Testis (tissue), 5 donors: ENCODE measurements at places on chromosomes 3 and 15. TPM values are rescaled to one million over a fixed set of nuclear protein-coding genes. Genes with fewer than 3 reads are reported as not detected.
A peak's percentile ranks its signal among the peaks of the same experiment; 100 is the strongest.

The SKOR1 gene
- polyA plus RNA-seq: 1.3 TPM

DNA sequence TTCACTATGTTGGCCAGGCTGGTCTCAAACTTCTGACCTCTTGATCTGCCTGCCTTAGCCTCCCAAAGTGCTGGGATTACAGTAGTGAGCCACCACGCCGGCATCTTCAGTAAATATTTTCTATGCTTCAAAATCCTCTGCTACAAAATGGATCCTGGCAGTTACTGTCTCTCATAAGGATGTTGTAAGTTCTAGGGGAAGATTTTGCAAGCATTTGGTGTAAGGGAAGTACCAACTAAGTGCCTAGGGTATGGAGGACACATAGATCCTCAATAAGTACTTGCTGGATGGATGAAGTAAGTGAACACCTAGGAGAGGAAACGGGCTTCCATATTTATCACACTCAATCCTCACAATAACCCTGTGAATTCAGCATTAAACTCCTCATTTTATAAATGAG lies 6.6 kb downstream of the TM4SF4 start:
- DNase-seq: no peak

The ECE2 gene
- polyA plus RNA-seq: 1.1 TPM

GRCh38 chr3:63824309-63824708 lies 5.2 kb downstream of the C3orf49 start:
- DNase-seq: no peak

DNA sequence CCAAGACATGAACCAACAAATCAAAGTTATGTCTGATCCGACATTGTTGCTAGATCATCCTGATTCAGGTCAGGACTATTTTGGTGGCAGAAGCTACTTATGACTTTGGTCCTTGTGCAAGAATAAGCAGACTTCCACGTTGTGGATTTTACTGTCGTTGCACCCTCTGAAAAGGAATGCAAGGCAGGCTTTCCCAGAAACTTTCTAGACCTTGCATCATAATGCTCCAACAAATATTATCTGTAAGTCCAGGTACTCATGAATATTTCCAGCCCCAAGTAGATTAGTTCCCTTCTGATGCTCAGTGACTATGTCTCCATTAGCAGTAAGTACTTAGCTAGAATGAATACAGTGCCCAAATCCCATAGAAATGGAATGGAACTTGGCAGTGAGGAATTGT lies 203.3 kb upstream of the LRRFIP2 start:
- DNase-seq: no peak

The ARGFX gene
- polyA plus RNA-seq: not detected

DNA sequence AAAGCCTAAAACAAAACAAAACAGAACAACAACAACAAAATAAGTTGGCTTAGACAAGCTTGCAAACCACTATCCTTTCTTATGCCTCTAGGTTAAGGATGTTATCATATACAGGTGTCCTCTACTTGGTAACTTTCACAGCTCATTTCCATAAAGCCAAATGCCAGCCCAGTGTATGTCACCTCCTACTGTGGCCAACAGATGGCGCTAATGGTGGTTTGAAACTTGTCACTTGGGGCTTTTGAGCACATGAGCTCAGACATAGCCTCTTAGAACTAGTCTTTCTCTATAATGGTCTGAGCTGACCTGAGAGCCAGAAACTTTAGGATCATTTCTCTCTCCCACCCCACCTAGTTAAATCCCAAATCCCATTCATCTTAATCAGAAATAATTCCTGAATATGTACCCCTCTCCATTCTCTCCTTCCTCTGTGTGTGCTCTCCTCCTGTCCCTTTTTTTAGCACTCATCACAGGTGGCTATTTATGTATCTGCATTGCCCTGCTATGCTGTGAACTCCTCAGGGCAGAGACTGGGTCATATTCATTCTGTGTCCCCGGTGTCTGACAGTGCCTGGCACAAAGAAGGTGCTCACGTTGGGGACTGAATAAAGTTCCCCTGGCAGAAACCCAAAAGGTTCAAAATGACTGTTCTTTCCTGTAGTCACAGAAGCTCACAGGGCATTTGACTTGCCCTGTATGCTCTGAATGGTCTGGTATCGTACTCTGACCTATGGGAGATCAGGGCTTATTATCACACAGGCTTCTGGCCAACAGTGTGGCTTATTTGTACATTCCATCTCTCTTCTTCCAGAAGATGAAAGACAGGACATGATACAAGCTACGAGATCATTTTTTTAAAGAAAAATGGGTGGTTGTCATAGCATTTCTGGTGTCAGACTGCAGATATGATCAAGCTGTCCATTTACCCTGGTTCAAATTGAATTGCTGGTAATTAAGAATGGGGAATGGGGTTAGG lies 319.3 kb upstream of the AZI2 start:
- peak; percentile 77 for DNase-seq

DNA sequence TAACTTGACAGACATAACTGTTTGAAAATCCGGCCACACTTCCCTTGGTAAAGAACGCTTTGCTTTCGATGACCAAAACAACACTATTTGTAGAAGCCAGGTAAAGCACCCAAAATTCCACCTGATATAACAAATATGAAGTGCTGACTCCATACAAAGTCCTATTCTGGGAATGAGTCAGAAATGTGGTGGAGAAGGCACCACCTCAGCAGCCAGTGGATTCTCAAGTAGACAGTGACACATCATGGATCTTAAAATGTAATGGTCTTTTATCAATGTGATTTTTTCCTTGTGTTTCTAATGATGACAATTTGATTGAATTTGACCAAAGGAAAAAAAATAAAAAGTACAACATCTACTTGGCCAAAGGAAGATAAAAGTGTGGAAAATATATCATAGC lies 135.0 kb upstream of the WNT5A start:
- no peak for DNase-seq

DNA sequence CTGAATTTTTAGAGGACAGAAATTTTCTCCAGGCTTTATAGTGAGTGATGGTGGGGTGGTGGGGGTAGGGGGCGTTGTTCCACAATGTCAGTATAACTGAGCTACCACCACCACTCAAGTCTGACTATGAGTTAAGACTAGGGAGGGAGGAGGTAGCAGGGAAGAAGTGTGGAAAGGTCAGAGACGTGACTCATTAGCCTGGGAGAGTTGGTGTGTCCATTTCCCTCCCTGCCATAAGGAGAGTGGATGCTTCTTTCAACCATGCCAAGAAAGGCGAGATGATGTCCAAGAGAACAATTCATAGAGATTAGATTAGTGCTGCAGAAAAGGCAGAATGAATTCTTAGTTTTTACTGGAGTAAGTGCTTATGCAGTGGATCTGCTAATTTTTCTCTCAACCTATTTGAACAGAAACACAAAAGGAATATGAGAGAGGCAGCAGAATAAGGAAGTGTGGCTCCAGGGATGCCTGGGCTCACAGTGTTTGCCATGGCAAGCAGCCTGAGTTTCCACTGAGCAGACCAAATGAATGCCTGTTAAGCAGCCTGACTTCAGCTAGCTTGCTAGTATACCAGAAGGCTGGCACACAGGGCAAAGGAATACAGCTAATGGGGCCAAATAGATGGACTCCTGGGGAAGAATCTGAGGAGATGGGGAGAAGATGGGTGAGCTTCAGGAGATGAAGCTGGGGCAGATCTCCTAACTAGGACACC lies 708.9 kb downstream of the NTRK3 start:
- no peak for DNase-seq

- DNase-seq: no peak
Measured at GRCh38 chr3:123804676-123805075, 79.5 kb downstream of the MYLK start.

GRCh38 chr3:143668924-143669790 lies 179.1 kb downstream of the SLC9A9 start:
- DNase-seq: no peak

- peak; percentile 34 for DNase-seq
Measured at GRCh38 chr3:8657804-8658305, 13.3 kb upstream of the SSUH2 start.

- no peak for DNase-seq
Measured at GRCh38 chr15:36550650-36551049, 28.8 kb upstream of the CDIN1 start.

The DUOXA2 gene
- 0.36 TPM for polyA plus RNA-seq

The CHRM5 gene
- polyA plus RNA-seq: 1.3 TPM

DNA sequence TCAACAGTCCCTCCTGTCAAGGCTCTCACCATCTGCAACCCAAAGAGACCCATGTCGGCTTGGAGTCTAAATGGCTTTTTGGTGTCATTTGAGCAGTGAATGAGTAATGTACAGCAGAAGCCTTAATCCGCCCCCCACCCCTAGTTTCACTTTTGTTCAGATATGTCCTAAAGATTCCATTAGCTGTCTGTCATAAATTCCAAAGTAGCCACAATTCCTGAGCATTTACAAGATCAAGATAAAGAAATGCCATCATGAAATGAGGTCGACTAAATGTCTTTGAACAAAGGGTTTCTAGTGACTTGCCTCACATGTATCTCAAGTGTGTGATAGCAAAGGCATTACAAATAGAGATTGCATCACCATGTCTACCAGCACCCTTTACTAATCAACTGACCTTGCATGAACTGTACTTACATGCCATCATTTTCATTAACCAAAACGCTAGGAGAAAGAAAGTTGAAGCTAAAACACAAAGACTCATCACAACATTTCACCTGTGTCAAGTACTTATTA lies 123.8 kb upstream of the PHLDB2 start:
- no peak for DNase-seq

The ZMYND10 gene
- 763 TPM for polyA plus RNA-seq

The CASR gene
- polyA plus RNA-seq: 0.30 TPM

DNA sequence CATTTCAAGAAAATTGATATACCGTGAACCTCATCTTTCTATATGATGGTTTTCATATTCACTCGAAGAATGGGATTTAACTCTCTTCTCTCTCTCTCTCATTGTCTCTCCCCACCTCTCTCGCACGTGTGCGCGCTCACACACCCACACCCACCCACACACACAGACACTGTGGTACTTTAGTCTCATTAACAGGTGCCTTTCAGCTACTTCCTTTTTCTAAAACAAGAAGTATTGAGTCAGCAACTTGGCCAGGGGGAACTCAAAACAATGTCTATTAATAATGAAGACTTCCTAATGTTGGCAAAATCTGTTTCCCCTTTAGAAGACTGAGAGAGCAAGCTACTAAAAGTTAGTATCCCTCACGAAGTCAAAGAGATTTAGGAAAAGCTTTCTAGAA lies 150.7 kb downstream of the TMCO5A start:
- DNase-seq: no peak

DNA sequence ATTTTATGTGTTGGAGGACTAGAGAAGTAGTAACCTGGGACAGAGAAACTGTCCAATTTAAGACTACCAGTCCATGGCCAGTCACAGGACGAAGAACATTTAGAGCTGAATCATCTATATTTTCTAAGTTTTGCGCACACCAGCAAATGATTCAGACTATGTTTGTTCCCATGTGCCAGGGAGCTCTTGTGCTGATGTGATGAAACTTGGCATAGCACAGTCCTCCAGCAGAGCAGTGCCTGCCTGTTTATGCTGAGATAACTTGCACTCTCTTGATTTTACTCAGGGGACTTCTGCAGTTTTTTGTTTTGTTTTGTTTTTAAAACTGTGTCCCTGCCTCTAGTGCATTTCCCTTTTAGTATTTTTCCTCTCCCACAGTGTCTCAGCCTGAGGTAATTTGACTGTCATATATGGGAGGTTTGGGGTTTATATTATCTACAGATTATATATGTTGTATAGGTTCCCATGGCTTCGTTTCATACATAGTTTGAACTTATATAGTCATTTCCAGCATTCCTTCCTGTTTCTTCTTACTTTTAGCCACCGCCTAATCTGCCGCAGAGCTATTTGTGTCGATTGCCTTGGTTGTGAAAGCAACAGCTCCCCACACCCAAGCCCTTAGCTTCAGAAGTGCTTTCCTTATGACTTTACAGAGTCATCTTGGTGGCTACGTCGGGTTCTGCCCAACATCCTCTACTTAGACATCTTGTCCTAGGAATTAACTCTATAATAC lies 45.5 kb downstream of the PPM1L start:
- DNase-seq: peak; percentile 54

- DNase-seq: no peak
Measured at GRCh38 chr3:125059488-125060245, 3.9 kb upstream of the HEG1 start.

- DNase-seq: no peak
Measured at GRCh38 chr15:64836023-64836536, 5.6 kb upstream of the PLEKHO2 start.

- no peak for DNase-seq
Measured at GRCh38 chr3:43000387-43000786, 21.3 kb downstream of the GASK1A start.

DNA sequence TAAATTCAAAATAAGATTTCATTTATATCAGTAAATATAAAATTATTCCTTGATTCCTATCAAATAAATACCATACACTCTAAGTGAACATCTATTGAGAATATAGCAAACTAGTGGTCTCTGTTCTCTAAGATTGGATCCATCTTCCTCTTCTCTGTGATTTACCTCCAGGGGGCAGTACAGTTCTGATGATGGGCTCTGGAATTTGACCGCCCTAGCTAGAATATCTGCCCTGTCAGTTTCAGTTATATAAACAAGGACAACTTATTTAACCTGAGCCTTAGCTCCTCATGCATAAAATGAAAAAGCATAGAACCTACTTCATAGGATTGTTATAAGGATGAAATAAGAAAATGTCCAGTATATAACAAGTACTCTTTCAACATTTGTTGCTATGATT lies 171.1 kb upstream of the CCDC54 start:
- DNase-seq: no peak

- no peak for DNase-seq
Measured at GRCh38 chr3:179898024-179898423, 138.7 kb downstream of the PEX5L start.

DNA sequence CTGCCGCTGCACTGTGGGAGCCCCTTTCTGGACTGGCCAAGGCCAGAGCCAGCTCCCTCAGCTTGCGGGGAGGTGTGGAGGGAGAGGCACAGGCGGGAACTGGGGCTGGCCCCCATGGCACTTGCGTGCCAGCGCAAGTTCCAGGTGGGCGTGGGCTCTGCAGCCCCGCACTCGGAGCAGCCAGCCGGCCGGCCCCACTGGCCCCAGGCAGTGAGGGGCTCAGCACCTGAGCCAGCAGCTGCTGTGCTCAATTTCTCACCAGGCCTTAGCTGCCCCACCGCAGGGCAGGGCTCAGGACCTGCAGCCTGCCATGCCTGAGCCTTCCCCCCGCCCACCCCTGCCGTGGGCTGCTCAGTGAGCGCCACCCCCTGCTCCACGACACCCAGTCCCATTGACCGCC lies 4.6 kb upstream of the GPR156 start:
- no peak for DNase-seq

The WNT7A gene
- polyA plus RNA-seq: 3.3 TPM

The GNAT1 gene
- 2.3 TPM for polyA plus RNA-seq

The CNTN4 gene
- polyA plus RNA-seq: 37.7 TPM

DNA sequence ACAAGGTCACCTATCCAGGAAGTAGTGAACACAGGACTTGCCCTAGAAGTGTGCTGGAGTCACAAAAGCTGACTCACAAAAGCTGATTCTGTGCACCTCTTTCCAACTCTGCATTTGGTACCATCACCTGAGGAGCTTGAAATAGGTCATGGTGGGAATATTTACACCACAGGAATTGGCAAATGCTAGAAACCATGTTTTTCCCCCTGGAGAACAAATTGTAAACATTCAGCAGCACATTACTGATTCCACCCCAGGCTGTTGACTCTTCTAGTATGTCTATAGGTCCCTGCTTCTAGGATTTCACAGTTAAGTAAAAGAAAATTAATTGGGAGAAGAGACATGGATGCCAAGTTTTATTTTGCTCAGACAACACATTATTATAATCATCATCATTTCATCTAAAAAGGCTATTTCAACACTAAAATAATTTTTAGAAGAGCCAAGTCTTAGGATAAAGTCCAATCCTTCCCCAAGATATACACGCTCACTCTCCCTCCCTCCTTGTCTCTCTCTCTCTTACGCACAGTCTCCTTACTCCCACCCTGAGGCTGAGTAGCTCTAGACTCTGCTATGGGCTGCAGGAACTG lies 24.7 kb downstream of the CACNA2D2 start:
- no peak for DNase-seq

- no peak for DNase-seq
Measured at GRCh38 chr3:14663396-14664135, 11.4 kb upstream of the C3orf20 start.
